Activated naive CD4-positive, alpha-beta T cell treated with anti-CD3 and anti-CD28 coated beads, Interleukin-2, amount 50 U/mL, for 16 hours (primary cell): ENCODE measurements at places on chromosomes 1 and 21.

DNA sequence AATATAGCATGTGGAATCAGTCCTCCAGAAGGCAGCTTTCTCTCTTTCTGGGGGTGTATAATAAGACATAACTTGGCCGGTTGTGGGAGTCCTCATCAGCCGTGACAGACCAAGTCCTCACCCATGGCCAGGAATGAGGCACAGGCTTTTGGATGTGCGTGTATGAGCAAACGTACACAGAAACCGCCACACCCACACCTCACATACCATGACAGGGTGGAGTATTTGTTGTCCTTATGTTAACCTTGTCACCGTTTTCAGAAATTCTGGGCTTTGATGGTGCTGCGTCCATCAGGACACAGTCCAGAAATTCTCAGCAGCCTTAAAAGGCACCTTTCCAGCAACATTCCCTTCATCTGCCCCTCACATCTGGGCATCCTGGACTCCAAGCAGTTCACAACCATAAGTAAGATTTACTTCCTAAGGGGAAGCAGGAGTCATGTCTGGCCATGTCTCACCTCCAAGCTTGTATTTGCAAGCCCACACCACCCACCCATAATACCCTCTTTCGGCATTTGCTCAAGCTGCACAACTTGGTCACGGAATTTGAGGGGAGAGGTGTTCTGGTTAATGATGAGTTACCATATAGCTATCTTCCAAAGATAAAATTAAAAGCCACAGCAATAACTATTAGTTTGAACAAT is 12.4 kb downstream of the C1orf116 start:
- no peak for DNase-seq

- DNase-seq, result no peak
Observed at GRCh38 chr1:228938537-228938901, 203.2 kb downstream of the RHOU start.

DNA sequence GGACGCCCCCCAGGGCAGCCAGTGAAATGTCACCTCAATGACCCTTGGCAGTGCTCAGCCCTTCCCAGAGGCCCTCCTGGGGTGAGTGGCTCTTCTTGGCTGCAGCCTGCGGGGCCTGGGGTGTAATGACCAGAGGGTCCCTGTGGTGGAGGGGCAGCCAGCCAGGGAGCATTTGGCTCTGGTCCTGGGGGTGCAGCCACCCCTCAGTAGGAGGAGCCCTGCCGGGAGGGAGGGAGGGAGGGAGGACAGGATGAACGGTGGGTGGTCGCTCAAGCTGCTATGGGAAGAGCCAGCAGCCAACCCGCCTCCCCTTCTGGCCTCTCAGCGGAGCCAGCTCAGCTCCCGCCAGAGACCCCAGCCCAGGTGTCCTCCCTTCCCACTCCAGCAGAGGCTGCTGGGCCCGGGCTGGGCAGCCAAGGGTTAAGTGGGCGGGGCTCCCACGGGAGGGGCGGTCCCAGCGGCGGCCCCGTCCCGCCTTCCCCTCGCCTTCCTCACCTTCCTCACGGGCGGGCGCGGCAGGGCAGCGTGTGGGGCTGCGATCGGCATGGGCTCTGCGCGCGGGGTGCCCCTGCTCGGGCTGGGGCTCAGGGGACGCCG is 9.0 kb upstream of the PLCH2 start:
- DNase-seq, result peak; percentile 36

- DNase-seq, result no peak
Observed at GRCh38 chr1:223887747-223888418, 42.1 kb upstream of the TP53BP2 start.

DNA sequence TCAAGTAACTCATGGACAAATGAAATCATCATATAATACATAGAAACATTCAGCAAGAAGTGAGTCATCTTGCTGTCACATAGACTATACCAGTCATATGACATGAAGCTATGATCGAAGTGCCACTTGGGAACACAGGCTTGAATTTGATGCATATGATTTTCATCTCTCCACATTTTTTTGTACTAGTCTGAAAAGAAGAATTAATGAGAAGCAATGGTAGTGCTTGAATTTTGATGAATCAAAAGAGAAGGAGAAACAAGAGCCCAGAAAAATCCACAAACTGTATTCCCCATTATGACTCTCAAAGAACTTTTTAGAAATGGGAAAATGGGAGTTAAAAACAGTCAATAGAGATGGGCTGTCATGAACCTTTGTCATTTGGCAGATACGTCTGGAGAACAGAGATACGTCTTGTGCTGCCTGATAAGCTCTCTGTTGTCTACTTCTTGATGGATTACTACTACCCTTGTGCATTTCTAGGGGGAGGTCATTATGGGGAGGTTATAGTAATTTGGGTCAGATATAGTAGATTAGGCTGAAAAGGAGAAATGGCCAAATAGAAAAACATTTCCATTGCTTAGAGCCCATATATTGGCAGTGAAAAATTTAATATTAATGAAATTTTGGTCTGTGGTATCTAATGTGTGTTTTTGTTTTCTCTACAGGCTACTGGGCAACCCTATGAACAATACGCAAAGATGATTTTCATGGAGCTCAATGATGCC is 8.0 kb upstream of the LEPR start:
- no peak for DNase-seq

DNA sequence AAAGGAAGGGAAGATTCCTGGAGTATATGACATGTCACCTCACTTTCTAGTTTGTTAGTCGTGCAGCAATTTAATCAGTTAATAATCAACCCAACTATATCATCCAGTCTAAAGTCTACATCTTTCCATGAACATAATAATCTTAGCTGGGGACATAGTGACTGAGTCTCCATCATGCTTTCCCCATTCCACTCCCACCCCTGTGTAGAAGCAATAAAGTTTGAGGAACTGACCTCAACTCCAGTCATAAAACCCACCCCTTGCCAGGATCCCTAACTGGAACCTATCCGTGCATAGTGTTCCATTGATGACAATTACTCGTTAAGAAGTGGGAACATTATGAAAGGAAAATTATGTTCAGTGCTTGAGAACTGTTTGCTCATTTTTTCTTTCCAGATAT is 48.9 kb upstream of the MROH9 start:
- no peak for DNase-seq

- DNase-seq, result no peak
Observed at GRCh38 chr1:227390525-227390924, 72.2 kb upstream of the CDC42BPA start.

DNA sequence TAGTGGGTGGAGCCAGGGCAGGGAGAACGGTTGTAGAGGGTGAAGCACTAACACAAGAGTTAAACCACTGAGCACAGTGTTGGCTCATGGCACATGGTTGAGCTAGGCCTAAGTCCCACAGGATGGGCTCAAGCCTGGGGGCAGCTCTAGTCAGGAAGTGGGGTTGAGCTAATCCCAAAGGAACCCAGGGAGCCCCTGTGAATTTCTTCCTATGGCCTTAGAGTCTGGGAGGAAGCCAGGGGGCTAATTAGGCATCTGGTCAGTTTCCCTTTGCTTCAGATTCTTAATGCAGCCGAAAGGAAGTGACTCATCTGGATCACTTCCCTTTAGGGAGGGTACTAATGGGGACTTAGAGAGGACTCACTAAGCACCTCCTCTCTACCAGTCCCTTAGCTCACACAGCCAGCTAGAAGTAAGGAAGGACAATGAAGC is 10.1 kb downstream of the CFAP45 start:
- no peak for DNase-seq

DNA sequence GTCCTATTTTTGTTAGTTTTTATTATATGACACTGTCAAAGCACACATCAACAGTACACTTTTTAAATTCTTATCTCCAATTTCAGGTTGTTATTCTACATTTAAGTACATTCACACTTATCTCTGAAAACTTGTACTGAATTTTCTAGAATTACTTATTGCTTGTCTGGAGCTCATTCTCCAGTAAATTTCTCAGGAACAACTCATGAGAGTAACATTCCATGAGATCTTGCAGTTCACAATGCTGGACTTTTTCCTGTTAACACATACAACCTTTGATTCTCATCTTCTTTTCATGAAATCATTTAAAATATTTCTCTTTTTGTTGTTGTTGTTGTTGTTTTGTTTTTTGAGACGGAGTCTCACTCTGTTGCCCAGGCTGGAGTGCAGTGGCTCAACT is 320.9 kb upstream of the CAMK1G start:
- no peak for DNase-seq

DNA sequence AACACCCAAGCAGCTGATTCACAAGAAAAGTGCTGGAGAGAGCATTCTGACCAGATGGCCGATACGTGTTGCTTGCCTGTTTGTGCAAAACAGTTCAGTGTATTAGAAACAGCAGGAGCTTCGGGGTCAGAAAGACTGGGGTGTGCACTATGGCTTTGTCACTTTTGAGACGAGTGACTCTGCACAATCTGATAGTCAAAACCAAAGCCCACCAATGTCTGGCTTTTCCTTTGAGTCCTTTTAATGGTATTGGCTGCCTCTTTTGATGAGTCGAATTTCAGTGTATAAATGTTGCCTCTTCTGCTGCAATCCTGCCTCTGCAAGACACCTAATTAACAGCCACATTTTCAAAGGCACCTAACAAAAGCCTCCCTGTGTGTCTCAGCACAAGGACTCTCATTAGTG is 444.6 kb downstream of the AJAP1 start:
- no peak for DNase-seq

DNA sequence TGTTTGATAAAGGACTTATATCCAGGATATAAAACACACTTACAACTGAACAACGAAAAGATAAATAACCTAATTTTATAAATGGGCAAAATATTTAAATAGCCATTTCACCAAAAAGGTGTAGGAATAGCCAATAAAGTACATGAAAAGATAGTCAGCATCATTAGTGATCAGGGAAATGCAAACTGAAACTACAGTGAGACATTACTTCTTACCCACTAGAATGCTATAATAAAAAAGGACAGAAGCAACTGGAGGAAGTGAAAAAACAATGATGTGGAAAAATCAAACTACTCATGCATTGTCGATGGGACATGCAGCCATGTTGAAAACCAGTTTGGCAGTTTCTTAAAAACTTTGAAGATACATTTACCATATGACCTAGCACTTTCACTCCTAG is 43.4 kb upstream of the HSD3B1 start:
- DNase-seq, result no peak

- DNase-seq, result no peak
Observed at GRCh38 chr1:64850846-64851245, 106.0 kb downstream of the RAVER2 start.

DNA sequence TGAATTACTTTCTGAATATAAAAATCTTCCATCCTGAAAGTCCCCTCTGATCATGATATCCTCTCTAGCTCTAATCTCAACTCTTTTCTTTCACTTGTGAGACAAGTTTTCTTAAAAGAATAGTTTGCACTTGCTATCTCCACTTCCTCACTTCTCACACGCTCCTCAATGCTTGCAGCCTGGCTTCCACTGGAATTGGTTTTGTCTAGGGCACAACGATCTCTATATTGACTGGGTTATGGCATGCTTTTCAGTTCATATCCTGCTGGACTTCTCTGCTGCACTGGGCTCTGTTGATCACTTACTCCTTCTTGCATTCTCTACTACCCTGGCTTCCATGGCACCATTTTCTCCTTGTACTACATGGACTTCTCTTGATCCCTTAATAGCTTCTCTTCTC is 474 bp downstream of the FCRLA start:
- no peak for DNase-seq

- DNase-seq, result peak; percentile 13
Observed at GRCh38 chr1:23483321-23484252, at the start of gene ASAP3. Gene ASAP3 (minus strand): TSS chr1:23484179. CDS start chr1:23484133, 46 bp downstream.

GRCh38 chr1:167987174-167987573 is 50.3 kb upstream of the MPC2 start:
- DNase-seq, result no peak

GRCh38 chr1:211548321-211549091 is 30.5 kb downstream of the SLC30A1 start:
- DNase-seq, result no peak

- DNase-seq, result no peak
Observed at GRCh38 chr21:31774031-31774430, 42.1 kb upstream of the SCAF4 start.

GRCh38 chr1:45359882-45360513 is 19.8 kb upstream of the MUTYH start:
- DNase-seq, result peak; percentile 50

DNA sequence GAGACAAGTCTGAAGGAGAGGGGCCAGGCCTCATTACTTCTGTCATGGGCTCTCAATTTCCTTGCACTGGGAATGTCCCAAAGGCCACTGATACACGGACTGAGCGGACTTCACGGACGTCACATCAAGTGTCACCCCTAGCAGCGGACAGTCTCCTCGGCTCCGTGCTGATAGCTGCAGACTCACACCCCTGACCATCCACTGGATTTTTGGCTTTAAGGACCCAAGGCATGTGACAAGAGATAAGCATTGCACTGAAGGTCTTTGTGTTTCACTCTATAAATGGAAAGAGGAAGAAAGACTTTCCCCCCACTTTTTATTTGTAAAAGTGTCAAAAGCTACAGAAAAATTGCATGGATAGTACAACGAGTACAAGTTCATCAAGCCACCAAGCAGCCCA is 200.4 kb upstream of the FGGY start:
- no peak for DNase-seq

DNA sequence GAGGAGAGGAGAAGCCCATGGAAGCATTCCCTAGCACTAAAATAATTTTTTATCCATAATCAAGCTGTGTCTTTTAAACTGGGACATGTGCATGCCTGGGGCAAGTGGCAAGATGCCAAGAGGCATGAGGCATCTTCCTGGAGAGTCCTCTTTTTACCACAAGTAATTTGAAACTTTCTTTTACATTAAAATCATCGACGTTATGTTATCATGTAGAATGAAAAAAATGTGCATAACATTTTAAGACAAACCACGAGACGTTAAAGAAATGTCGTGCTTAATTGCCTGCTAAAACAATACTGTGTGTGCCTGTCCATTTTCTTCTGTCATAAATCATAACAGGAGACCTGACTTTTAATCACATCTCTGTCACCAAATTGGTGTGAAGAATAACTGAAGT is 1.5 kb downstream of the STYXL2 start:
- DNase-seq, result no peak

- no peak for DNase-seq
Observed at GRCh38 chr1:201886103-201886885, 2.4 kb upstream of the SHISA4 start.

DNA sequence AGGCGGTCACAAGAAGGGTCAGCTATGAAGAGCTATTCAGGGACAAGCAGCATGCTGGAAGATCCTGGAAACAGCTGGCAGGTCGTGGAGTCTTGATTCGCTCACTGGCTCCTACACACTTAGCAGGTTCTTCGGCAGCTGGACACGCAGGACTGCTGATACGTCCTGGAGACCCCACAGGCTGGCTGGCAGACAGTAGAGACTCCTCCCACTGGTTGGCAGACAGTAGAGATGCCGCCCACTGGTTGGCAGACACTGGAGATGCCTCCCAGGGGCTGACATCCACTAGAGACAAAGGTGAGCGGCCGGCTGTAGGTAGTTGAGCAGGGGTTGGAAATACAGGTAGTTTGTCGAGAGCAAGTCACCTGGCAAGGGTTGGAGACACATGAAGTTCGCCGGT is 466 bp downstream of the KRTAP11-1 start:
- no peak for DNase-seq
